ENCODE measurements at places on chromosomes 6 and 20.
A peak's percentile ranks its signal among the peaks of the same experiment; 100 is the strongest.

- no peak for DNase-seq
These were observed 152.0 kb downstream of the ANKRD60 start for GRCh38 chr20:58076405-58076804.

GRCh38 chr6:118551063-118552053, 3.3 kb downstream of the PLN start:
- peak; percentile 57 for DNase-seq

- peak; percentile 36 for DNase-seq
These were observed 950 bp downstream of the KCTD20 start for GRCh38 chr6:36443471-36444428.

DNA sequence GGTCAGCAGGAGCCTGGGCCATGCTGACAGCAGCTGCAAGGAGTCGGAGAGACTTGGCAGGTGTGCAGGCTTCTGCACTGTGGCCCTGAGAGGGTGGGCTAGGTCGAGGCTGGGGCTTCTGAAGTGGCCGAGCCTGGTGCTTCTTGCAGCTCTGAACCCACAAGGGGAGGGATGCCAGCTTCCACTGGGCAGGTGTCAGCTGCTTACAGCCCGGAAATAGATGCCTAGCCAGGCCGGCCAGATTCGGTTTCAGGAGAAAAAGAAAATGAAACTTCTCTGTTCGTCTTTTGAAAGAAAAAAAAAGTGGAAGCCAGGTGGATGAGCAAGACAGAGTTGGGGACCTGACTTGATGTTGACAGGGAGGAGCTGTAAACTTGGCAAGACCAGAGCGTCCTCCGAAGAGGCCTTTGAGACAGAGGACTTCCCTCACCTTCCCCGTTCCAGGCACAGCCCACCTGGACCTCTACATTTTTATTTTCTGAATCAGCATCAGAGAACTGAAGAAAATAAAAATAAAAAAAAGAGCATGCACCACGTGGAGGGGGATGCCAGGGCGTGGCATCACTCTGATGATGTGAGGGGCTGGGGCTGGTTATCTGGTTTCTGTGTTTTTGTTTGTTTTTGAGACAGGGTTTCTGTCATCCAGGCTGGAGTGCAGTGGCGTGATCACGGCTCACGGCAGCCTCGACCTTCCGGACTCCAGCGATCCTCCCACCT, at the start of gene ZBP1:
ZBP1 (minus strand) TSS at position 153 of the 717 bp plus-strand sequence; CDS start at position 22, 131 bp downstream.
- DNase-seq: peak; percentile 72

DNA sequence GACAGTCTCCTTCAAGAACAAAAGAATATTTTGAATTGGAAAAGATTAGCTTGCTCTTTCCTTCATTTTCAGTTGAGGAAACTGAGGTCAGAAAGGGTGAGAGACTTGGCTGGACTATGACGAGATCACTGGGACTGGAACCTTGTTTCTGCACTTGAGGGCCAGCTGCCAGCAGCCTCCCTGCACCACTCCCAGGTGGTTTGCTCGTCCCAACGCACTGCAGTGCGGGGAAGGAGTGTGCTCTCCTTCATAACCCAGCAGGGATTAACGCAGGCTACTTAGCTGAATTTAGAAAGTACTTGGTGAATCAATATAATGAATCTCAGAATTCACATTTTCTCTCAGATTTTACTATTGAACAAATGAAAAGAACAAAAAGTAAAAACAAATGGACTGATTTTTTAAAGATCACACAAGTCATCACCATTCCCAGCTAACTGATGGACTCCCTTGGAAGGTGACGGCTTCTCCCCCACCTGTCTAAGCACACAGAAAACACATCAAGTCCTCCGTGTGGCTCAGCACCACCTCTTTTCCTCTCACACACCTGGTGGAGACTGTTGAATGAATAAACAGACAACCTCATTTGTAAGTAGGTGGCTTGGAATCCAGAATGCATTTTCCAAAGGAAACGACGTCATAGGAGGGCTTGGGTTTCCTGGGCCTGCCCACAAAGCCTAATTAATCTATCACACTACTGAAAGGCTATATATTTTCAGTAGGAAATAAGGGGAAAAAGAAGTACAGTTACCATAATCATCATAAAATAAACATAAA, 121.0 kb downstream of the QRSL1 start:
- DNase-seq: no peak

DNA sequence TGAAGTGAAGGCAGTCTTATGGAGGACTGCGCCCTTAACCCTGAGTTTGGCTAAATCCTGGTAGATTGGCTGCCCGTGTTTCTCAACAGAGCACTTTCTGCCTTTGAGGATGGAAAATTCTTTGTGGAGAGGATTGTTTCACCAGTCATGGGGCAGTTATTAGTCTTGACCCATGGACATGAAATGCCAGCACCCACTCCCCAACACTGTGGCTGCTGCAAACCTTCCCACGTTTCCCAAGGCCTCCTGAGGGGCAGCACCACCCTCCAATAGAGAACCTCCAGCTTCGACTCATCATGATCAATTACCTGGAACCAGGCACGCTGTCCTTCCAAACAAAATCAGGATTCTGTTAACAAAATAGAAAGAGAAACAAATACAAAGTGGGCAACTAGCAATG, 117.8 kb downstream of the PXDC1 start:
- DNase-seq: no peak

DNA sequence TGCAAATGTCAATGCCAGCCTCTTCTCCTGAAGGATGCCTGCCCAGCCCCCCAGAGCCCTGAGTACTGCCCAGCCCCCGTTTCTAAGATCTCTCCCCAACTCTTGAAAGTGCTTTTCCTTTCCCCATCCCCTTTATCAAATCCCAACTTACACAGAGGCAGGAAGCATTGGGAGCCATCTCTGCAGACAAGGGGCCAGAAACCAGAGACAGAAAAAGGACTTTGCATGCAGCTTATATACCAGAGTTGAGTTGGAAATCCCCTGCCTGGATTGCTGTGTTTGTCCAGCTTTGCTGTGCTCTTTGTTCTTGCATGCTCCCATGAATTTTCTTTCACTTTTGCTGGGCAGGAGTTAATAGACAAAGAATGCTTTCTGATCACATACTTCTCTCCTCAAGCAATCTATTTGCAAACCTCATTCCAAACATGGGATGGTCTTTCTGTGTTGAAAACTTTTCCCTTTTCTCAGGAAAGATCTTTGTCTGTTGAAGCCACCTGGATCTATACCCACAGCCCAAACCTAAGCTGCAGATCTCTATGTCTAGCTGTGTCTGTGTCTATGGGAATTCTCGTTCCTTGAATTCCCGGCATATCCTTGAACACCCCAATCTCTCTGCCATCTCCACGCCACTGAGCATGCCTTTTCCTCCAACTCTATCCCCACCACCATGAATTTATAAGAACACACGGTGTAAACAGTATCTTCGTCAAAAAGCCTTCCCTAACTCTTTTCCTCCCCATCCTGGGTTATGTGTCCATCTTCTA, at the start of gene UBD:
UBD (minus strand) TSS at position 209 of the 764 bp plus-strand sequence; CDS start at position 178, 31 bp downstream.
- no peak for DNase-seq

GRCh38 chr20:57505979-57506378, 19.0 kb downstream of the CTCFL start:
- DNase-seq: no peak

GRCh38 chr6:79824202-79824601, 123.2 kb downstream of the ELOVL4 start:
- no peak for DNase-seq

- DNase-seq: no peak
These were observed 165.6 kb downstream of the PDE10A start for GRCh38 chr6:165497472-165497871.

- no peak for DNase-seq
These were observed 31.3 kb downstream of the TRAM2 start for GRCh38 chr6:52545406-52546119.

DNA sequence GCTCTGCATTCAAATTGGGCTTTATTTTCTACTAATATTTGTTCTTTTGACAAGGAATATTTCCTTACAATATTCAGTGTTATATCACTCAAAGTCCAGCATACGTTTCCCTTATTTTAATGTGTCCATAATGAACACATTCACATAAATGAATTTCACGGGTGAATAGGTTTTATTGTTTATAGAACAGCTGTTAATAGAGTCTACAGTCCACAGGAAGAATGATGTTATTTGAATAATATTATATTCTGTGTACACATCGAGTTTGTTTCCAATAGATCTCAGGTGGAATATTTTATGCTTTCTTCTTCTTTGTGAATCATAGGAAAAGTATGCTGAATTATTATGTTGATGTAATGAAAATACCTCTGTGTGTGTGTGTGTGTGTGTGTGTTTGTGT, 582.4 kb downstream of the CDH26 start:
- DNase-seq: no peak

GRCh38 chr6:128827675-128828464, 55.1 kb upstream of the LAMA2 start:
- no peak for DNase-seq

DNA sequence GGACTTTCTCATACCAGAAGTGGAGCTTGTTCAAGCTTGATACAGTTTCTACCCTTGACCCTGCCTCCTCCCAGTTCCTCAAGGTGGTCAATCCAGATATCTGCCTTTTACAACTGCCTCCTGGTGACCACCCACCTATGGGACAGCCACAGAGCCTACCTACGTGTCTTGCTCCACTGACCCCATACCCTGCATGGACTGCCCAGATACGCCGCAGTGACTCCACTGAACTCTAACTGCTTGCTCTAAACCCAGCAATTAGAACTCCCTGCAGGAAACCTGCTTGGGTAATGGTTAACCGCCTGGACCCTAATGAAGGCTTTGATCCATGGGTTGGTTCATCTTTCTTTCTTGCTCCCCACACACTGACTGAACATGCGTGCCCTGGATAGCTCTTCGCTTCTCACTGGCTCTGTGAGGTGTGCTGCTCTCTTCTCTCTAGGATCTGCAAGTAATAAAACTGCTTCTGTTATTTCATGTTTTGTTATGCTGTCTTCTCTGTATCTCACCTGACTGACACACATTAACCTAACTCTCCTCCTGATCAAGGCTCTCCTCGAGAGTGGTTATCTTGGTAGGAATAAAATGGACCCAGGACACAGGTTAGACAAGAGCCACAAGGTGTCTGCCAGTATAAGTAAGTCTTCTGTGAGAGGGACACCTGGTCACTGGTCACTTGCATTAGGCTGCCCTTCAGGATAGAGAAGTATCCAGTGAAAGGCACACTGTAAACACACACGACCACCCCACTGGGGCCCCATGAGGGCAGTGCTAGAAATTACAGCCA, 79.2 kb downstream of the CHD6 start:
- no peak for DNase-seq

DNA sequence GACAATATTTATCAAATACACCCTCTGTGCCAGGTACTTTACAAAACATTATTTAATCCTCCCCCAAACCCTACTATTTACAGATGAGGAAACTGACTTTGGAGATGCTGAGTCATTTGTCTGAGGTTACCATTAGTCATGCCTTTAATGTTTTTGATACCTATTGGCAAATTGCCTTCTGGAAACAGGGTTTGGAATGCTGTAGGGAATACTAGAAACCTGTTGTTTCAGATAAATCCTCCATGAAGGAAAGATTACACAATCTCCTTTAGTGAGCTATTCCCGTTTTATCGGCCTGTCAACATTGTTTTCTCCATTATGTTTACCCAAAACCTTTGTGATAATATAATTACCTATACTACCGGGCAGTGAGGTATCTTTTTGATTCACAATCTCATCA, 93.6 kb upstream of the ADGRF1 start:
- no peak for DNase-seq

- DNase-seq: no peak
These were observed 3.2 kb downstream of the SLC29A1 start for GRCh38 chr6:44226368-44227147.

- DNase-seq: no peak
These were observed 10.8 kb downstream of the DDO start for GRCh38 chr6:110404607-110405006.

GRCh38 chr6:56624728-56625069, 18.0 kb downstream of the DST start:
- no peak for DNase-seq

DNA sequence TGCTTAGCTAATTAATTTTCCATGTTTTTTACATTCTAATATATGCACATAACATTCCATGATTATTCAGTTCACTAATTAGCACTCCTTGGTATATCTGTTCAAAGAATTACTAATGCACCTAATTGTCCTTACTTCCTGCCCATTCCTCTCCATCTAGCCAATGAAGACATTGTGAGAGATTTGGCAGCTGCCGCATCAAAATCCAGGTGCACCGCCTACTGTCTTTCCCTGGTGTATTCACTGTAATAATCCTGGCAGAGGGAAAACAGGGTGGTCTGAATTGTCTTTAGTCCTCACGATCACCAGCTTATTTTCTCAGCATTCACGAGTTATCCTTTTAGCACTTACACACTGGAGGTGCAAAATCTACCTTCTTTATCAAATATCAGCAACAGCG, 61.0 kb upstream of the SCGN start:
- DNase-seq: no peak

DNA sequence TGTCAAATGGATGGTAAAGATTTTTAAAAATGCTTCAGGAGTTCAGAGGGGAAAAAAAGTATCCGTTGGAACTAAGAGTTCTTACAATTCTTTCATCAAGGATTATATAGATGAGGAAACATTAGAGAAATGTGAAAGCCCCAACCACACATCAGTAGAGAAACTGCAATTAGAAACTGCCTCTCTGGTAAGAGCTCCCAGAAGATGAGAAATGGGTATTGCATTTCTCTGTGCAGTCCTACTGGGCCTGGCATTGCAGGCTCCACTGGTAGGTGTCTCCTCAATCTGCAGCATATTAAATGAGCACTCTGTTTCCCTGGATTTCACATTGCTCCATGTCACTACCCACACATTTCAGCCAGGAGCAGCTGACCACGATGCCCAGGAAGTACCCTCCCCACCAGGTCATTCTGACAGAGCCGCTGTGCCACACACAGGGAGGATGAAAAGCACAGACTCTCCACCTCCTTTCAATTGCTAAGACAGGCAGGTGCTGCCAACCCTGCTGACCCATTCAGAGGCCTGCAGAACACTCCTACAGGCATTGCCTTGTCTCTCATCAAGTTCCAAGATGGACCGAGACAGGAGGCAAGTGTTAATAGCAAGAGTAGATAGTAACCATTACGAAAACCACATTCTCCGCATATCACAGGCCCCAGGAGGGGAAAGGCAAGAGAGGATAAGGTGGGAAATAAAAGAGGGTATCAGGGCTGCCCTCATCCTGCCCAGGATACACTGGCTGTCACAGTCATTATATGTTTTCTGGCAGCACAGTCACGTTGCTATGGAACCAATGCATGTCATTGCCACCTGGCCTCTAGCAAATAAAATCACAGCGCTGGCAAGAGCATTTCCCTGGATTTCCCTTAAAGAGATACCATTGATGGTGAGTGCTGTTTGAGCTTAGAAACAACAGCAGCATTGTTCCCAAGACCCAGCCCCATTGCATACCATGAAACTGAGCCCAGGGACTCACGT, 241.7 kb downstream of the ATXN1 start:
- no peak for DNase-seq

DNA sequence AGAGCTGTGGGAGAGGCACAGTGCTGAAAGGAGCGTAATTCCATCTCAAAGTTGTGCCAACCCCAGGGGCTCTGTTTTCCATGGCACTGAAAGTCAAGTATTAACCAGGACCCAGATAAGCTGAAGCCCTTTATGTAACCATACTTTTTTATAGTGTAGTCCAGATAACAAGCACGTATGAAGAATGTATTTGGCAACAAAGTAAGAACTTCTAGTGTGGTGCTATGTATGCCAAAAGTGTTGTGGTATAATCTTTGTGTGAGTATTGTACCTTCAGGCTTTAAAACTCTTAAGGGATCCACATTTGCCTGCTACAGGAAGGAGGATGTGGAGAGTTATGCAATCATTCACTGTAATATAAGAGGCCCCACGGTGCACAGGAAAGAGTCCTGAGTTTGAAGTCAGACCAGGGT, 129.4 kb downstream of the IBTK start:
- DNase-seq: no peak

All from CD4-positive, alpha-beta T cell treated with Interleukin-4 for 1 hour (primary cell).